ENCODE measurements at places on chromosomes 13 and 19.

GRCh38 chr19:1906985-1907562 lies 1.9 kb downstream of the ADAT3 start:
- DNase-seq = no peak

DNA sequence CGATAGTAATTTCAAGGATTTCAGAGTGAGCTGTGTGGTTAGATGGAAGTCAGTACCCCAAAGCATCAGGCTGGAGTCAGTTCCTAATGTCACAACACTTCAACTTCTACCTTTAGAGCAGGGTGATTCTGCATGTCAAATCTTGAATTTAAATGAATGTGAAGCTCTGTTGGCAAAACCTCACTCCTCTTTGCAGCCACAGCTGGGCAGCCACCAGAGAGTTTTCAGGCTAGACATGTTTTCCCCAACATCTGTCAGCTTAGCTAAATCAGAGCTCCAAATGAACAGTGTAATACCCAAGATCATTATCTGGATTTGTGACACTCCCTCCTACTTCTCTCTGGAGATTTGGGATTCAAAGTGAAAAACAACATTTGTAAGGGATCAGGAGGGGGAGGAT lies 33.7 kb upstream of the OLFM4 start:
- no peak for DNase-seq

DNA sequence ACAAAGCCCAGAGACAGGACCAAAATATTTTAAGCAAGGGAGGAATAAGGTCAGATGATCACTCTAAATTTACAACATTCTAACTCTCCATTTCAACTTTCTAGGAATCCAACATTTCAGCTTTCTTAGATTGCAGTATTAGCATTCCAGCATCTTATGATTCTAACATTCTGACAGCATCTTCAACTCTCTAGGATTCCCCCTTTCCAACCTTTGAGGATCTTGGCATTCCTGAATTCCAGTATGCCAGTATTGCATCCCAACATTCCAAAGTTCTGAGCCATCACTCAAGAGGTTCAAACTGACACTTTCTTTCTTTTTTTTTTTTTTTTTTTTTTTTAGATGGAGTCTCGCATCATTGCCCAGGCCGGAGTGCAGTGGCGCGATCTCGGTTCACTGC lies 13.8 kb downstream of the TGFB1 start:
- no peak for DNase-seq

- no peak for DNase-seq
Observed at GRCh38 chr13:113457510-113457909, 4.2 kb upstream of the ADPRHL1 start.

- no peak for DNase-seq
Observed at GRCh38 chr13:67200183-67200582, 30.0 kb downstream of the PCDH9 start.

- peak; percentile 0 for DNase-seq
Observed at GRCh38 chr13:54980651-54981050, 1952.0 kb downstream of the OLFM4 start.

DNA sequence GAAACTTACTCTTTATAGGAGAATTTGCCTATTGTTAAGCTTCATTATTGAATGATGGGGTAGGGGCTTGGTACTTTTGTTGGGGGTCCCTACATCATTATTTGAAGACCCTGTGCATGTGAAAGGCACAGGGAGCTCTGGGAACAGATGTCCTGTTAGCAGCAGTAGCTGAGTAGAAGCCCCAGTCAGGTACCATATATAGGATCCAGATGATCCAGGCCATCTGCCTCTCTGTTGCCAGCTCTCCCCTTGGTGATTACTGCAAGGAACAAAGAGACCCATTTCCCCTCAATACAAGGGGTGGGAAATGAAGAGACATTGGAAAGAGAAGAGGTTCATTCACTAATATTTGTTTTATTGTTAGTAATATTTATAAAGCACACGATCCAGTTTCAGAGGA lies 4.4 kb upstream of the MTMR6 start:
- DNase-seq = no peak

DNA sequence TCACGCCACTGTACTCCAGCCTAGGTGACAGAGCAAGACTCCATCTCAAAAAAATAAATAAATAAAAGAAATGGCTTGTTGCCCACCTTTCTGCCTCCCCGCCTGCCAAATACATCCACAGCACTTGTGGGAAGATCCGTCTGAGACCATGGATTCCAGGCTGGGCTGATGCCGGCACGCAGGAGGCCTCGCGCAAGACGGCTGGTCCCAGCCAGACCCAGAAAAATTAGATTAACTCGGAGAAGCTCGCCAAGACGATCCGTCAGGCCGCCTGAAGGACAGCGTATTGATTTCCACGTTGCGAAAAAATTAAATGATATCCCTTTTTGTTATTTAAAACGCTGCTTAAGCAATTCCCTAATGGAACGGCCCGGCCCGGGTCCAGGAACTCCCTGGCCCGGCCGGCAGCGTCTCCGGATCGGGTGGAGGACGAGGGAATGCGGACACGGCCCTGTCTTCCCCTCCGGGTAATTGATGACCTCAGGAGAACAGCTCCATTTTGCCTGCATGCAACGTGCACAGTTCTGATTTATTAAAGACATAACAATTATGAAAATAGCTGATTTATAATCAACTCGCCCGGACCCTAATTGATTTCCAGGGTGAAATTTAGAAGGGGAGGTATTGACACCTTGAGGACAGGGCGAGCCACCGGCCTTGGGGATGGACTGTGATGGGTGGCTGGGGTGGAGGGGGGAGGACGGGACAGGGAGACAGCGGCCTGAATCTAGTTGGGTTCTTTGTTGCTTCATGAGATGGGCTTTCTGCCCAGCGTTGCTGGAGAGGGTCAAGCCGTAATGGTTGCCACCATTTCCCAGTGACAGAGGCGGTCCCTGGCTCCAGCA lies 52.1 kb downstream of the ZNRF4 start:
- no peak for DNase-seq

- DNase-seq = no peak
Observed at GRCh38 chr13:39870197-39870747, 214.8 kb downstream of the COG6 start.

DNA sequence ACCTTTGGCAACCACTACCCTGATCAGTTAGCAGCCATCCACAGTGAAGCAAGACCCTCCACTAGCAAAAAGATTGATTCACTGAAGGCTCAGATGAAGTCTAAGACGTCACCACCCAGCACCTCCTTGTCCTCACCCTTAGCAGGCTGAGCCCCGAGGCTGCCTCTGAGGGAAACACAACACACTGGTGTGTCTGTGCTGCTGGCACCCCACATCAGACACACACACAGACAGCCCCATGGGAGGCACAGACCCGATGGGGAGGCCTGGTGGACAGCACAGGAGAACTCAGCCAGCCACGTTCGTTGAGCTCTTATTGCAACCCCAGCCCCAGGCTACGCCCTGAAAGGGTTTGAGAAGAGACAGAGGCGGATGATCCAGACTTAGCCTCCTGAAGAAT lies 94.7 kb downstream of the ZDHHC20 start:
- no peak for DNase-seq

DNA sequence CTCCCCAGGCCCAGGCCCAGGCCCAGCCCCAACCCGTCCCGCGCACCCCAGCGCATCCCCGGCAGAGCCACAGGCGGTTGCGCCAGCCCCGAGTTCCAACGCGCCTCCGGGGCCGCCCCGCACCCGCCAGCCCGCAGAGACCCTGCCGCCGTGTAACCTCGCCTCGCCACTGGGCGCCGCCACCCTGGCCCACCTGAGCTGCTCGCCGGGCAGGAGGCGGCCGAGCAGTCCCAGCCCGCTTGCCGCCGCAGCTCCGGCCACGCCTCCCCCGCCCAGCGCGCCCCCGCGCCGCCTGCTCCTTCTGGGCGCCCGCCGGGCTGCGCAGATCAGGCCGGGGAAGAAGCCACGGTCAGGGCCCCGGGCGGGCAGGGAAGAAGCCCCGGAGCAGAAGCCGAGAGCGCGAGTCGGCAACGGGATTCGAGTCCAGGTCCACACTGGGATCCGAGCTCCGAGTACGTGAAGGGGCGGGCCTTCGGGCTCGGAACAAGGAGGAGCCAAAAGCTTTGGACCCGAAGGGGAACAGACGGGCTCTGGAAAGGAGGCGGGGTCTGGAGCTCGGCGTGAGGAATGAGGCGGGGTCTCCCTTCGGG lies at the start of gene MBOAT7:
Gene MBOAT7 (minus strand): TSS at position 436 of the 590 bp plus-strand sequence. CDS start 1,072 bp downstream, outside the sequence.
- DNase-seq = no peak

DNA sequence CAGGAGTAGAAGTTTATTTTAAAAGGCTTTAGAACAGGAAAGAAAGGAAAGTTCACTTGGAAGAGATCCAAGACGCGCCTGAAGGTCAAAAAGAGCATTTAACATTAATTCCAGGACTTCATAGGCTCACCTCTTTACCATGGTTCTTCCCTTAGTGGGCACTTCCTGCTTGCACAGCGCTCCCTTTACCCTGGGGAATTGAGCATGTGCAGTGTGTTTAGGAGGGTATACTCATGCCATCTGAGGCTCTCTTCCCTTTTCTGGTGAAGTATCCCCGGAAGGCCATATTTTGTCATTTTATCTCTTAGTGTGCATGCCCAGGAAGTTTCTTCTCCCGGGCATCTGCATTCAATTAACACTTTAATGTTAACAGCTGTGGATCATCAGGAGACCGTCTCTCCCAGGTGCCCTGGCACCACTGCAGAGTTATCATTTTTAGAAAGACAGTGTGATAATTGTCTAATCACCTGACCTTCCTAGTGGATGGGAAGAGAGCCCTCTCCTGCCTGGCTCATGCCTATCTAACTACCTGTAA lies 66.1 kb upstream of the ABCC4 start:
- DNase-seq = no peak

GRCh38 chr13:111116856-111117255 lies 1.7 kb downstream of the ARHGEF7 start:
- DNase-seq = no peak

GRCh38 chr19:2150794-2151338 lies 500 bp downstream of the AP3D1 start:
- no peak for DNase-seq

DNA sequence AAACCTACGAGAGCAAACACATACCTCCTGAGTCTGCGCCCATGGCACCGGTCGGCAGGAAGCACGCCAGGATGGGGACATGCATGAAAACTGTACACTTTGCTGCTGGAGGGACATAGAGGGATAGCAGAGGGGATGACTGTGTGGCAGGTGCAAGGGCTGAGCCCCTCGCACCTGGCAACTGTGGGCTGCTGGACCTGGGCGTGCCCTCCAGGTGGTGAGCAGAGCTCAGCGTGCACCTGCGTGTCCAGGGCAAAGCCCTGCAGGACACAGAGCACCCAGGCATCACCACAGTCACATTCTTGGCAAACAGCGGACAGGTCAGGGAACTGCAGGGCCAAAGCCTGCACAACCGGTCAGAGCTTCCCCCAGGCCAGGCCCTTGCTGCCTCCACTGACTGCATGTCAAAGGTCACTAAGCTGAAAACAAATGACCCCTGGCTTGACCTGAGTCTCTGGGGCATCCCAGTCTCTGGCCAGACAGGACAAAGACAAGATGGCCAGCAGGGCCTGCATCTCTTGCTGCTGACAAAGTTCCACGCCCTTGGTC lies 9.0 kb upstream of the ISYNA1 start:
- DNase-seq = no peak

- DNase-seq = no peak
Observed at GRCh38 chr13:86135856-86136255, 336.6 kb upstream of the SLITRK6 start.

- DNase-seq = no peak
Observed at GRCh38 chr13:22517544-22517943, 663.2 kb upstream of the SGCG start.

GRCh38 chr19:4327877-4328242 lies 10.8 kb downstream of the STAP2 start:
- no peak for DNase-seq

DNA sequence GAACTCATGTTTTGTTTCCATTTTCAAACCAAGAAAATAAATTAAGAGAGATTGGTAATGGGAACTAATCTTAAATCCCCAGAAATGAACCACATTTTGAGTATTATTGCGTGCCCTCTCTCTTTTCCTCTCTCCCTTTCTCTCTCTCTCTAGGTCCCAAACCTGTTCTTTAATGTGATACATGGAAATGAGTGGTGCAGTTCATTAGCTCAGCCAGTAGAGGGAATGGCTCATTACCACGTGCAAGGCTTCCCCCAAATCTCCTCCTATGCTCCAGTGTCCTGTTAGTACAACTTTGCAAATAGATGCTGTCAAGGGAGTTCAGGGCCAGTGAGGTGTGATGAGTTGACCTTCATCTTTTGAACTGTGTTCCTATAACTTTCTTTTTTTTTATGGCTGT lies 178.4 kb downstream of the FGF9 start:
- peak; percentile 6 for DNase-seq

DNA sequence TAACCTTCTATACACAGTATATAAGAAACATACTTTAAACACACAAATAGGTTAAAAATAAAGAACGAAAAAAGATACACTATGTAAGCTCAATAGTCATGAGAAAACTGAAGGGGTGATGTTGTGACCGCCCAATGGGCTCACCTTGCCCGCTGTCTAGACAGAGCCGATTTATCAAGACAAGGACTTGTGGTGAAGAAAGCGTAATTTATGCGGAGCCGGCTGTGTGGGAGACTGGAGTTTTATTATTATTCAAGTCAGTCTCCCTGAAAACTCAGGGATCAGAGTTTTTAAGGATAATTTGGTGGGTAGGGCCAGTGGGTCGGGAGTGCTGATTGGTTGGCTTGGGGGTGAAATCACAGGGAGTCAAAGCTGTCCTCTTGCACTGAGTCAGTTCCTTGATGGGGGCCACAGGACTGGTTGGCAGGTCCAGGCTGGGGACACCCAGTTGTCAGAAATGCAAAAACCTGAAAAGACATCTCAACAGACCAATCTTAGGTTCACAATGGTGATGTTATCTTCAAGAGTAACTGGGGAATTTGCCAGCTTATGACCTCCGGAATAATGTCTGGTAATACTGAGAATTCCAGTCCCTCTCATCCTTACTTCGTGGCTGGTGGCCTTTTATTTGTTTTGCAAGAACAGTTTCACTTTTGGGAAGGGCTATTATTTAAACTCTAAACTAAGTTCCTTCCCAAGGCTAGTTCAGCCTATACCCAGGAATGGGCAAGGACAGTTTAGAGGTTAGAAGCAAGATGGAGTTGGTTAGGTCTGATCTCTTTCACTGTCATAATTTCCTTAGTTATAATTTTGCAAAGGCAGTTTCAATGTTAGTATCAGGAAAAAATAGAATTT lies 96.6 kb downstream of the UBL3 start:
- DNase-seq = no peak

DNA sequence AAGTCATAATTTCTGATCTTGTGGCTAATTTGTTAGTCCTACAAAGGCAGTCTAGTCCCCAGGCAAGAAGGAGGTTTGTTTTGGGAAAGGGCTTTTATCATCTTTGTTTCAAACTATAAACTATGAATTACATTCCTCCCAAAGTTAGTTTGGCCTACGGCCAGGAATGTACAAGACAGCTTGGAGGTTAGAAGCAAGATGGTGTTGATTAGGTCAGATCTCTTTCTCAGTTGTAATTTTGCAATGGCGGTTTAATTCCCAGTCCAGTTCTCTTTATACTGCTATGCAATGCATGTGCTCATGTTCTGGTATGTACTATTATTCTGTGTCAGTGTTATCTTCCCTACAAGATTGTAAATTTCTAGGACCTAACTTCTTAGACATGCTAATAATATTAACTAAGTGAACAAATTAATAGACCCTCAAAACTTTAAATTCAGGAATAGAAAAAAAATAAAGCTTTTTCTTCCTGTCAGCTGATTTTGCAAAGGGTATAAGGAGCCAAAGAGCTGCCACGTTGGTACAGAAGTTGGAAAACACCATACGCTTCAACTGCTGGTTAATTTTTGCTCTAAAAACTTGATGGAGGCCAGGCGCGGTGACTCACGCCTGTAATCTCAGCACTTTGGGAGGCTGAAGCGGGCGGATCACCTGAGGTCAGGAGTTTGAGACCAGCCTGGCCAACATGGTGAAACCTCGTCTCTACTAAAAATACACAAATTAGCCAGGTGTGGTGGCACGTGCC lies 1.3 kb upstream of the DNAJC15 start:
- DNase-seq = no peak

GRCh38 chr13:33800646-33801186 lies 17.2 kb upstream of the RFC3 start:
- no peak for DNase-seq

Data from activated CD4-positive, alpha-beta T cell treated with anti-CD3 and anti-CD28 coated beads, Interleukin-2, Interleukin-4, amounts not matched to agents 100 ng/mL and 50 ng/mL, durations not matched to agents 16 hours and 8 hours (primary cell).